Uterine smooth muscle cell (primary cell): ENCODE measurements at places on chromosomes 13 and 19. TPM values are rescaled to one million over a fixed set of nuclear protein-coding genes. Genes with fewer than 3 reads are reported as not detected.

CABP5 gene
- not detected in 2 replicates for total RNA-seq

TUBB4A gene
- not detected in 2 replicates for total RNA-seq

CCDC122 gene
- total RNA-seq = 9.1 and 12.0 TPM in 2 replicates

ATP4B gene
- total RNA-seq = not detected in 2 replicates

IFI30 gene
- total RNA-seq = 0.87 and 2.3 TPM in 2 replicates

NLRP5 gene
- total RNA-seq = not detected in 2 replicates

ANKRD24 gene
- total RNA-seq = 0.33 and 1.2 TPM in 2 replicates

PLPPR2 gene
- 7.9 and 11.4 TPM in 2 replicates for total RNA-seq

HRC gene
- not detected in 2 replicates for total RNA-seq

CSNK1G2 gene
- total RNA-seq = 59.4 and 79.8 TPM in 2 replicates

IGFL1 gene
- total RNA-seq = not detected in 2 replicates

ZNF442 gene
- total RNA-seq = 4.6 and 8.6 TPM in 2 replicates

FXYD7 gene
- not detected in 2 replicates for total RNA-seq

LHB gene
- not detected in 2 replicates for total RNA-seq

ZNF284 gene
- total RNA-seq = 2.4 and 2.9 TPM in 2 replicates

ZNF628 gene
- total RNA-seq = 1.5 and 1.9 TPM in 2 replicates

ZNF433 gene
- 6.5 and 7.6 TPM in 2 replicates for total RNA-seq

ZNF135 gene
- 4.2 and 6.2 TPM in 2 replicates for total RNA-seq

KLK5 gene
- not detected in 2 replicates for total RNA-seq
